ENCODE measurements at places on chromosomes 16 and 17. TPM values are rescaled to one million over a fixed set of nuclear protein-coding genes. Genes with fewer than 3 reads are reported as not detected.
A peak's percentile ranks its signal among the peaks of the same experiment; 100 is the strongest.

DNA sequence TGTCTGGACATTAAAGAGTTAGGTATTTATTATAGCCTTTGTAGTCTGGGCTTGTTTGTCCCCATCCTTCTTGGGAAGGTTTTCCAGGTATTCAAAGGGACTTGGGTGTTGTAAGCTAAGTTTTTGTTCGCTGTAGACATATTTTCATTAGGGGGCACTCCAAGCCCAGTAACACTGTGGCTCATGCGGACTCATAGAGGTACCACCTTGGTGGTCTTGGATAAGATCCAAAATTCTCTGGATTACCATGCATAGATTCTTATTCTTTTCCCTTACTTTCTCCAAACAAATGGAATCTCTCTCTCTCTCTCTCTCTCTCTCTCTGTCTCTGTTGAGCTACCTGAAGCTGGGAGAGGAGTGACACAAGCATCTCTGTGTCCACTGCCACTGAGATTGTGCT is 48.9 kb downstream of the ERCC4 start:
- no peak for DNase-seq

DNA sequence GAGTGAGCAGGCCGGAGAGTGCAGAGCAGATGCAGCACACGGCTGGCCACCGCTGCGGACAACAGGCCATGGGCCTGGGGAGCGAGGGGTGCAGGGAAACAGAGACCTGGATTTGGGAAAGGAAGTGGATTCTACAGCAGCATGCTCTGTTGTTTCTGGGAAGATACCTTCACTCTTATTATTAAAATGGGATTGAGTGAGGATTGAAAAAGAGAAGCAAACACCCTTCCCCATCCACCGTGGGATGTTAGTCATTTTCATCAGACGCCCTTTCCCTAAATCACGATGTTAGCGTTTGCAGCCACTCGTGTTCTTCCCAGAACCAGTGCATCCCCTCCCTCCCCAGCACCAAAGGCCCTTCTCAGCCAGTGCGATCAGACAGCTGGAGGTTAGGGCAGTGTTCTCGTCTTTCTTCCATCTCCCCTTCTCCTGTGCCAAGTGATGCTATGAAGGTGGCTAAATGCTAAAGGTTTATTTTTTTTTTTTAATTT is 196.5 kb upstream of the CHMP6 start:
- DNase-seq, result no peak

- no peak for DNase-seq
These were observed 193.0 kb upstream of the ZFHX3 start for GRCh38 chr16:73240920-73241319.

- DNase-seq, result no peak
These were observed 56.2 kb downstream of the RPH3AL start for GRCh38 chr17:296379-296778.

GRCh38 chr17:30360086-30360808 is 18.5 kb upstream of the CPD start:
- no peak for DNase-seq

DNA sequence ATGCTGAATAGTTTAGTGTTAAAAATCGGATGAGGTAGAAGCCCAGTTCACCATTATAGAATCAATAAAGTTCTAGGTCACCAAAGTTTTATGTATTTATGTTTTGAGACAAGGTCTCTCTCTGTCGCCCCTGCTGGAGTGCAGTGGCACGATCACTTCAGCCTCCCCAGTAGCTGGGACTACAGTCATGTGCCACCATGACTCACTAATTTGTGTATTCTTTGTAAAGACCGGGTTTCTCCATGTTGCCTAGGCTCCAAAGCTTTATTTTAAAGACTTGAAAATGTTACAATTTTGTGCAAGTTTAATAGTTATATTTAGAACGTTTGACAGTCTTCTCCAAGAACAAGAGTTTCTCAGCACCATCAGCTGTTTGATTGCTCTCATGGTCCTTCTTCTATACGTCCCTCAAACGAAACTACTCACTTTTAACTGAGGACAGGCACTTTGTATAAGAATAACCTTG is 32.1 kb downstream of the NDE1 start:
- peak; percentile 85 for DNase-seq

DNA sequence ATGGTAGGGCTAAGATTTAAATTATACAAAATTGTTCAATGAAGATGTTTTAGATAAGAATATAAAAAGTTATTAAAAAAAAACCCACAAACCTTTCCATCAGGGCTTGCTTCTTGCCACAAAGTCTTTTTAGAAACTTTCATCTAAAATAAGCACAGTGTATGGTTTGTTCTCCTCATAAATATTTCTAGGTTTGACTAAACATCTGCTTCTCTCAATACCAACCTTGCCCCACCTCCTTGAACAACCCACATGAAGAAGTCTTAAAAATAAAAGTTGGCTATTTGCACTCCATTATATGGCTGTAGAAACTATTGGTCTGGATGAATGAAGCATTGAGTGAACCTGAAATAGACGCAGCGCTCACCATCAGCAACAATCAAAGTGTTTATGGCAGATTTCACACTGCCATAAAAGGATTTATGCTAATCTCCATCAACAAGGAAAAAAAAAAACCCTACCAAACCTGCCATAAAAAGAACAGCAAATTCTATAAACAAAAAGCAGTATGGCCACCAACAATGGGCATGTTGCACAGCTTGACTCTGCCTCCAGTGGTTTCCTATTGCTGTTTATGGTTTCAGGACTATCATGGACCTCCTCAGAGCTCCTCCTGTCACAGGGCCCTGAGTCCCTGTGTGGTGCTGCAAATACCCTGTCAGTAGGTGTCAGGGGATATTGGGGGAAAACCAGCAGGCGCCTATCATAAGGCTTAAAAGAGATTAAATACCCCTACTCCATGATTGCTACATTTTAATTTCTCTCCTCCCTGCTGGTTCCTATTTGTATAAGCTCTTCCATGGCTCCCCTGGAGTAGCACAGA is 37.6 kb downstream of the SNX11 start:
- no peak for DNase-seq

- DNase-seq, result no peak
These were observed 12.3 kb upstream of the ADCY7 start for GRCh38 chr16:50254072-50254471.

The CHST5 gene
- under 0.01 TPM for total RNA-seq

The KRTAP4-2 gene
- not detected for total RNA-seq

The KCNAB3 gene
- under 0.01 TPM for total RNA-seq

The C17orf78 gene
- not detected for total RNA-seq

The EFCAB13 gene
- 6.9 TPM for total RNA-seq
